H7 (cell line): ENCODE measurements at places on chromosomes 3 and 15. TPM values are rescaled to one million over a fixed set of nuclear protein-coding genes. Genes with fewer than 3 reads are reported as not detected.

- peak; percentile 35 for DNase-seq
Observed at GRCh38 chr3:123279121-123279520, 77.4 kb downstream of the SEC22A start.

GRCh38 chr15:41809121-41809520, 18.8 kb upstream of the JMJD7 start:
- DNase-seq = peak; percentile 21

DNA sequence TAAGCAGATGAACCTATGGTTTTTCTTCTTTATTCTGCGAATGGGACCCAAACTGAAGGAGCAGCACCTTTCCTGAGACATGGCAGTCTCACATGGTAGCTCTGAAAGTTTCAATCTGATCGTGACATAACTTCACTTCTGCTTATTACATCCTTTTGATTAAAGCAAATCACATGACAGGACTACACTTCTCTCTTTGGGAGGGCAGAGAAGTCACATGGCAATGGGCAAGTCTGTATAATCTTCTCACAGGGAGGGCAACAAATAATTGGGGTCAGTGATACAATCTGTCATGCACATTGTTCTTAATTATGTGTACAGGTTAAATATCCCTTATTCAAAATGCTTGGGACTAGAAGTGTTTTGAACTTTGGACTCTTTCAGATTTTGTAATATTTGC, 21.6 kb downstream of the NCBP2 start:
- DNase-seq = no peak

DNA sequence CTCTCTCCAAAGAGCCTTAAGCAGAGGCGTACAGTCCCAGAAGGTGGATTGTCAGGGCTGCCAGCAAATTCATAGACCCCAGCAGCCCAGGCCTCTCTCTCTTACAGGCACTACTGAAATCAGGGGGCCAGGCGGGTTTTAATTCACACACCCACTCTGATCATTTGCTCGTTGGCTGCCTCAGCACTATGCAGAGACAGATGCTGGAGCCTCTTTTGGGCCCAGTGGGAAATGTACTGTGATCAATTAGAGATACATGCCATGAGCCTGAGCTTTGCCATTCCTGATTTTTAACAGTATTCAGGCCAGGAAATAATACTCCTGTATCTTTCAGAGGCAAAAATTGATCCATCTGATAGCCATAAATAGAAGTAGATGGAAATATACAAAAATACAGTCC, 53.0 kb downstream of the CMTM6 start:
- DNase-seq = no peak

DNA sequence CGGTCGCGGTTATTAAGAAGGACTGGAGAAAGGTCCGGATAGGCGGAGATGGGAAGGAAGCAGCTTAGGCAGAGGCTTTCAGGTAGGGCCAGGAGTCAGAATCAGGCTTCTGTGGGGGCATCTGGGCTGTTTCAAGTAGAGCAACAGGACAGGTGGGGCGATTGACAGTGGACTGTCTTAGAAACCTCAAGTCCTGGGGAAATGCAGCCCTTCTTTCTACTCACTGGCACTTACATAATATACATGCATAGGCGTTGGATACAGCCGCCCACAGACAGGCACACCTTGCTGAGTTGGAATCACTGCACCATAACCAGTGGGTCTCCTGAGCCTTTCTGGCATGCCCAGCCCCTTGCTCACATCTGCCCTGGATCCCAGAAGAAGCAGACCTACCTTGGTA, 730 bp downstream of the MYD88 start:
- DNase-seq = no peak

The DENND6A gene
- 12.0 and 15.9 TPM in 2 replicates for total RNA-seq

GRCh38 chr3:195907934-195908693, at the start of gene TNK2:
Gene TNK2, minus strand, starts transcription at chr3:195908551. Its CDS starts 19,963 bp downstream, at chr3:195888588.
- no peak for DNase-seq

- DNase-seq = no peak
Observed at GRCh38 chr3:14541646-14542045, 1.5 kb upstream of the GRIP2 start.

The FEZF2 gene
- 0.14 TPM in 1 of 2 replicates, not detected in the other for total RNA-seq

The CLDN1 gene
- 0.62 and 0.67 TPM in 2 replicates for total RNA-seq

The MAGEL2 gene
- total RNA-seq = 1.1 and 1.7 TPM in 2 replicates

The XCR1 gene
- total RNA-seq = not detected in 2 replicates

DNA sequence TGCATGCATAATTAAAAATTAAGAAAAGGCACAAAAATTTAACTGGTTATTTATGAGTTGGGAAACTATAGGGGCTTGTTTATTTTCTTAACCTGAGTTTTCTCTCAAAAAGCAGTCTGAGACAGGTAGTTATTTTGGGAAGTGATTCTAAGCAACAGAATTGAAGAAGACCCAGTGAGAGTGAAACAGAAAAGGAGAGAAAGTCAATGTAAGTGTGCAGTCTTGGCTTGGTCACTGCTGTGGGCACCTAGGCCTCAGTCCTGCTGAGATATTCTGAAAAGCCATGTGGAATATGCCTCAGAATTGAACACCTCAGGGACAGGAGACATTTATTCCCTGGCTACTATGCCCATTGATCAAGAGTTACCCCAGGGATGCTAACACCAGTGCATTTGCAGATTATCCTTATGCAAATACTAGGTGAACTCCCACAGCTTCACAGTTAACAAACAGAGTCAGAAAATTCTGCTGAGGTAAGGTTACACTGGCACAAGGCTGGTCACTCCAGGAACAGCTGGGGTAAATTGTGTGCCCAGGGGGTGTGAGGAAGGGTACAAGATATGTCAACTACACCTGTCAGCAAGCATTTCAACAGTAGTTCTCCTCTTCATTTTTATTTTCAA, 222.7 kb downstream of the EFHB start:
- DNase-seq = peak; percentile 21

GRCh38 chr3:11982341-11982941, 21.7 kb upstream of the SYN2 start:
- DNase-seq = no peak

DNA sequence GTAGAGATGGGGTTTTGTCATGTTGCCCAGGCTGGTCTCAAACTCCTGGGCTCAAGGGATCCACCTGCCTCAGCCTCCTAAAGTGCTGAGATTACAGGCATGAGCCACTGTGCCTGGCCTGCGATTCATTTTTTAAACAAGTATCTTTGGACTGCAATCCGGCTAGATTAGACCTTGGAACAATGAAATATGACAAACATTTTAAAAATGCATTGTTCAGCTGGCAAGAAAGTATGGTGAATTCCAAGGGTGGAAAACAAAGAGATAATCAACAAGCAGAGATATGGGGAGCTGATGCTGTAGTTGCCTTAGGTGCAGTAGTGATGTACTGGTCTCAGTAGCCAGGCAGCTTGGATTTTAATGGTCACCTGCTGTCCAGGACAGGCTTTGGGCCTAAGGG, 95.8 kb upstream of the GOLGA8J start:
- DNase-seq = no peak
